Psoas muscle (tissue), 8 donors: ENCODE measurements at places on chromosomes 1 and 21. TPM values are rescaled to one million over a fixed set of nuclear protein-coding genes. Genes with fewer than 3 reads are reported as not detected.

TCHHL1 gene
- total RNA-seq: not detected

LCE3E gene
- not detected for total RNA-seq

DNA sequence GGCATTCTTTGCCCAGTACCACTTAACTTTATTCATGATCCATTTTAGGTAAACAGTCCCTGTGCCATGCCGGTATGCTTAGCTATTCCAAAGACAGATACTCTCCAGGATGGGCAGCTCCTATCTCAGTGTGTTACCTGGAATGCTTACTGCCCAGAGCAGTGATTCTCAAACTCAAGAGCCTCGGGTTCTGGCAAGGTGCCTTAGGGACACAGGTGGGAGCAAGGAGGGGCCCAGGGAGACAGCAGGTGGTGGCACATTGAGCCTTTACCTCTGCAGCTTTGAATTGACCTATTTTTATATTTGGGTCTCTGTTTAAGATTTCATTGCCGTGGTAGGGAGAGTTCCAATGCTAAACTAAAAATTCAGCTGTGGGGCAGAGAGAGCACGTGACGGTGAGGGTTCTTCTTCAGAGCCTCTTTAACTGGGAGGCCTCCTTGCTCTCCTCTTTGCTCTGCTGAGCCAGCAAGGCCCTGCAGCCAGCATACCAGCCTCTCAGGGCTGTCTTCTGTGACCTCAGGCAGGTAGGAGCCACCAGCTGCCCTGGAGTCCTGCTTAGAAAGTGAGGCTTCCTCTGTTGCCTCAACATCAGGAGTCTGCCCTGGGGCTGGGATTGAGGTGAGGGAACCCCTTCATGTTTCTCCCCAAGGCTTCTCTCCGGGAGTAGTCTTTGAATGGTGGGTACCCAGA lies 20.2 kb downstream of the PHGDH start:
- no peak for DNase-seq

HAO2 gene
- total RNA-seq: not detected

DNA sequence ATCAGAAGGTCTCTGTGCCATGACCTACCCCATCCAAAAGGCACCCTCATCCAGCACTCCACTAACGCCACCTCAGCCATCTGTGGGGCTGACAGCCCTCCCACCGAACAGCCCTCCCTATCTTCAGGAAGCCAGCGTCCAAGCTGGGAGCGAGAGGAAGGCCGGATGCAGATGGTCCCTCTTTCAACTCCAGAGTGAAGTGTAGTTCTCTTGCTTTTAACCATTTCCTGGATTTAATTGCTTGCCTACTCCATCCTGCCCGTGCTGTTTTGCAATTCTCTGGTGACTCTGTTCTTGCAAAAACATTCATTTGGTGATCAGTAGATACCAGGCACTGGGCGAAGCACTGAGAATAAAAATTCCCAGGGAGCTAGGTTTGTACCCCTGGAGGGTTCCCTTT lies 8.2 kb upstream of the DYRK1A start:
- DNase-seq: no peak

DNA sequence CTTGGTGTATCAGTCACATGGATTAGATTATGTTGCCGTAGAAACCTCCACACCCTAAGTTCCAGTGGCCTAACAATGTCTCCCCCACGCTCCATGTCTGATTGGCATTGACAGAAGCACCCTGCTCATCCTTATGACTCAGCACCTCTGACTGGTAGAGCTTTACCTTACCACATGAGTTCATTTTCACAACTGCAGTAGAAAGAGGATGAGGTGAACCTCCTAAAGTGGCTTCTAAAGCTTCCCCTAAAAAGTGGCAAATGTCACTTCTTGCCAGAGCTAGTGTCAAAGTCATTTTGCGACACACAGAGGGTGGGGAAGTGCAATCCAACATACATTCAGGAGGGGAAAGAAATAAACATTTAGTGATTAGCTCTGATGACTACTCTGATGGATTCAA lies 30.6 kb upstream of the LYPD8 start:
- DNase-seq: no peak

ATP1A2 gene
- total RNA-seq: 1,040 TPM

DNA sequence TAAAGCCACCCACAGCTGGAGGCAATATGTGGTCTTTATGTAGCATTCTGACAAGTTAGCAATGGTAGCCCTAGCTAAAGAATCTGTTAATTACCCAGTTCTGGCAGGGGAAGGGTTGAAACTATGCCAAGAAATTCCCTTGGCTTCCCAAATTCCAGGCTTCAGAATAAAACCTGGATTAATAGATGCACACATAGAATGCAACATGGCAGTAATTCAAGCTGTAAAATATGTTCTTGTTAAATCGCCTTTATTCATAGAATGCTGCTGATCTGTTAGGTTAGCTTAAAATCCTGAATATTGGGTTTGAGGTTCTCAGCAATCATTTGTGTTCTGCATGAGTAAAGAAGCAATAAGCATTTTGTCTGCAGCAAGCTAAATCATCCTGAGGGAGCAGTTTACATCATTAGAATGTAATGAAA lies 80.1 kb downstream of the ZNF326 start:
- no peak for DNase-seq

- DNase-seq: no peak
Observed at GRCh38 chr1:39689635-39690034, 1.6 kb downstream of the HPCAL4 start.

DNA sequence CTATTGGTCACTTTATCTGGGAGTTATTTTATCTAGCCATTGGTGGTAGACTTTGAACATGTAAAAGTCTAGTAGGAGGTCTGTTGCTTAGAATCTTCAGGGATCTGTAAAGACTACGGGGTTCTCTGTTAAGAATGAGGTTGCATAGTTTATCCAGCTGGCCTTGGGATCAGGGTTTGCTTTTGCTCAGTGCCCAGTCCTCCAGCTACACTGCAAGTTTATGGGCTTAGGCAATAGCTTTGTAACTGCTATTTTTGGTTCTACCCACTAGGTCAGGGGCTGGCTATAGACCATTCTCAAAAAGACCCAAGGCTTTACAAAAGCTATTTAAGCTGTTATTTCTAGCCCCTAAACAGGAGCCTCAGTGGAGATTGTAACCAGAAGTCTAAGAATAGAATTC lies 9.8 kb downstream of the SH3GLB1 start:
- no peak for DNase-seq

GRCh38 chr1:116605315-116605714 lies 34.5 kb upstream of the CD58 start:
- DNase-seq: no peak

GRCh38 chr1:38779491-38779890 lies 80.1 kb downstream of the RRAGC start:
- no peak for DNase-seq

DNA sequence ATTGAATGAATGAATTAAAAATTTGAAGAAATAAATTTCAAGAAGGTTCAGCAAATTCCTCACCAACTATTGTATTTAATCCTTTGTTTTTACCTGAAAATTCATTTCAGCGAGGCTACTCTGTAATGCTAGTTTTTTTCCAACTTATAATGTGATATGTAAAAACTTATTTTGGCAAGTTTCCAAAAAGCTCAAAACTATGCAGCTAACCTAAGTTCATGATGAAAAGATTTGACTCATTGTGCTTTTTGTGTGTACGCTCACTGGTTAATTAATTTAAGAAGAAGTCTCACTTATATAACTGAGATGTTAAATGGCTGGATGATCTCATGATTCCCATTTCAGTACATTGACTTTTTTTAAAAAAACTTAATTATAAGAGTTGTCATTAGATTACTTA lies 196.0 kb upstream of the SAMSN1 start:
- no peak for DNase-seq

DNA sequence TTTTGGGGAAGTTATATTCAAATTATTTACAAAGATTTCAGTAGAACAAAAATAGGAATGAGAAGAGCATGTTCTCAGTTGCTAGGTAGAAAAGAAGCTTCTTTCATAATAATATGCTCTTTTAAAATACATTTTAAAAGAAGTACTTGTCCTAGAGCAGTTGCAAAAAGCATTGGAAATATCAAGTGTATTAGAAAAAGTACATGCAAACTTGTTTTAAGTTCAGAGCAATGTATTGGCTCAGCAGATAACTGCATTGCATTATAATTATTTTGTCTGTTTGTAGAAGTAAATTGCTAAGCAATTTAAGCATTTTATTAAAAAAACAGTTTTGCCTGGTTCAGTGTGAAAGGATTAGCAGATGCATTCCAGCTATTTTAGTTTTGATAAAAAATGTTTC lies 806.4 kb downstream of the USP25 start:
- DNase-seq: no peak

DSCAM gene
- not detected for total RNA-seq

GRCh38 chr1:110120960-110121561 lies 8.8 kb downstream of the UBL4B start:
- DNase-seq: no peak

SPRR2A gene
- 0.56 TPM for total RNA-seq

GRCh38 chr1:6054596-6054995 lies 8.9 kb downstream of the KCNAB2 start:
- DNase-seq: no peak

DNA sequence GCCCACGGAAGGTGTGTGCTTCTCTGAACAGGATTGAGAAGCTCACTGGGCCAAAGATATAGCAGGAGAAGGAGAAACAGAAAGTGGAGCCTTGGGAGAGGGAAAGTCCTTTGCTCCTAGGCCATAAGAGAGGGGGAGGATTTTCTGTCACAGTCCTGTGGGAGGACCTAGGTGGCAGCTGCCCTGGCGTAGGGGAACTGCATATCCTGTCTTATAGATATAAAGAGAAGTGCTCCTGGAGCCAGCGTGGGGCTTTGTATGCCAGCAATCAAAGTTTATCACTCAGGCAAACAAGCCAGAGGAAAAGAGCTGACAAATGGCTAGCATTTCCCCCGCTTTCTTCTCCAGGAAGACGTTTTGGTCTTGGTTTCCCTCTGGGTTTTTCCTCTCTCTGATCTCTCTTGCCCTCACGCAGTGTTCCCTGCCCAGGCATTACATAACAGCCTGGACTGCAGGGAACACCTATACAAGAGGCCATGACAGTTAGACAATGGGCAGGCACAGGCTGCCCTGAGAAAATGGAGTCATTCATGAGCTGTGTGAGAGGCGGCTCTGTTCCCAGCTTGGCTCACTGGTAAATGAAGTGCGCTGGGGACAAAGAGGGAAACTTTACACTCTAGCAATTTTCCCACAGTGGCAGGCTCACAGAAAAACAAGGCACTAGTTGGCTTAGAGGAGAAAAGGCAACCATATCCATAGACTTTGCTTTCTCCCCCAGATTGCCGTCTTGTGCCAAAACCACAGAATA lies 52.5 kb upstream of the ZNF648 start:
- no peak for DNase-seq

GRCh38 chr1:201260648-201261311 lies 22.5 kb upstream of the PKP1 start:
- DNase-seq: no peak

- no peak for DNase-seq
Observed at GRCh38 chr1:35364741-35365140, 96.2 kb downstream of the ZMYM4 start.

DNA sequence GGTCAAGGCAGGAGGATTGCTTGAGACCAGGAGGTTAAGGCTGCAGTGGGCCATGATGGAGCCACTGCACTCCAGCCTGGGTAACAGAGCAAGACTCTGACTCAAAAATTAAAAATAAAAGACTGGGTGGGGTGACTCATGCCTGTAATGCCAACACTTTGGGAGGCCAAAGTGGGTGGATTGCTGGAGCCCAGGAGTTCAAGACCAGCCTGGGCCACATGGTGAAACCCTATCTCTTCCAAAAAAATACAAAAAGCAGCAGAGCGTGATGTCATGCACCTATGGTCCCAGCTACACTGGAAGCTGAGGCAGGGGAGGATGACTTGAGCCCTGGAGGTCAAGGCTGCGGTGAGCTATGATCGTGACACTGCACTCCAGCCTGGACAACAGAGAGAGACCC lies 44.4 kb upstream of the COX20 start:
- DNase-seq: no peak

- no peak for DNase-seq
Observed at GRCh38 chr1:94623560-94624148, 82.1 kb upstream of the F3 start.

DNA sequence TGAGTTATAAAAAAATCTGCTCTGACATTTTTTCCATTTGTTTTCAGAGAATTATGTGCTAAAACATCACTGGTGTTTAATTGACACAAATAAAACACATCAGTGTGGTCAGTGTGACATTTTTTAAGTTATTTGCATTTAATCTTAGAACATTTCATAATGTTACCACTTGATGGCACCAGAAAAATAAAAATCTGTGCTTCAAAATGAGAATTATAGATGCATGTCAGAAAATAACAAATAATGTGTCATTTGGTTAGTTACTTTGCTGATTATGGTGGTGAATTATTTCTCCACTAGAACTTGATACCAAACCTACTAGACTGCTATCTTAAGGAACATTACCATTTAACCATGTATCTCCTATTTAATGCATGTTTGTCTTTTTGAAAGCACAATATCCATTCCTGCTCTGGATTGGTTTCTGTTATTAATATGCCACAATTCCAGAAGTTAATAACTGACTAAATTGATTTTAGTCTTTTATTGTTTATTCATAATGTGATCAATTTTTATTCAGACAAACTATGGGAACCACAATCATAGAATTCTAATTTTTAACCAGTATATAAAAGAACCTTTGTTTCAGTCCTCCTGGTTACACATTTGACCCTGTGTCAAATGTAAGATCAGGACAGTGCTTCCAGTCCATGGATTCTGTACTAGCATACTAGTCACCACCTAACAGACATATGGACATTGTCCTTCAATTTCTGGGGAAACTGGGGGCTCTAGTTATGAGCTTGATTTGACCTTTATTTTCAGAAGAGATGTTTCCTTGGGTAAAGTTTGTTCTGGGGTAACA lies 81.0 kb downstream of the RPS6KC1 start:
- DNase-seq: no peak

LAD1 gene
- 17.7 TPM for total RNA-seq

PTPN7 gene
- total RNA-seq: 0.32 TPM

- DNase-seq: no peak
Observed at GRCh38 chr1:165424454-165425216, 20.3 kb downstream of the RXRG start.

- no peak for DNase-seq
Observed at GRCh38 chr1:157154291-157154690, 16.1 kb upstream of the ETV3 start.

DNA sequence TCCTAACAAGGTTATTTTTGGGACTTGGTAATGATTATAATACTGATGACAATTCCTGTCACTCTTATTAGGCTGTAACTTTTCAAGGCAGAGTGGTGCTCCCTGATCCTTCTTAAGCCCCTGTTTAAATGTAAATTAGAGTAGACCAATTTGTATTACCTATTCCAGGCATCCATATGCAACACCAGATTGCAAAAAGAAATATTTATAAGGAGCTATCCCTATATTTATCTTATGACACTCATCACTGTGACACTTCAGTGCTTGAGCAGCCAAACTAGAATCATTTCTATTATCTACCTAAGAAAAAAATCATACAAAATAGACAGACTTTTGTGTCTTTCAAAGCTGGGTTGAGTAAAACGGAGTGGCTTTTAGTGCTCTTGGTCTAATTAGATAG lies 462.7 kb downstream of the ADGRL2 start:
- DNase-seq: no peak
